ENCODE measurements at places on chromosomes 3 and 15.
A peak's percentile ranks its signal among the peaks of the same experiment; 100 is the strongest.

GRCh38 chr15:73054417-73054953, 2.2 kb downstream of the NEO1 start:
- no peak for DNase-seq
- H3K4me1 ChIP-seq: no peaks in the 10 kb centered on the region
- no peaks in the 10 kb centered on the region for H3K27me3 ChIP-seq
- no peak overlapping the region for H3K27ac ChIP-seq
- H3K36me3 ChIP-seq: no peaks in the 10 kb centered on the region

- no peaks in the 10 kb centered on the region for H3K4me1 ChIP-seq
- no peak overlapping the region for H3K4me3 ChIP-seq
- DNase-seq: no peak
- H3K27me3 ChIP-seq: no peaks in the 10 kb centered on the region
- no peak overlapping the region for H3K27ac ChIP-seq
Measured at GRCh38 chr3:72295276-72295961, 510.5 kb upstream of the PROK2 start.

- H3K36me3 ChIP-seq: no peaks in the 10 kb centered on the region
- H3K4me1 ChIP-seq: peaks cover 5% of the 10 kb centered on the region
- H3K27me3 ChIP-seq: no peaks in the 10 kb centered on the region
- no peak for DNase-seq
- H3K4me3 ChIP-seq: no peak overlapping the region
Measured at GRCh38 chr15:52682200-52682599, 3.0 kb upstream of the ATOSA start.

GRCh38 chr15:62927836-62928235, 114.7 kb upstream of the TPM1 start:
- H3K36me3 ChIP-seq: no peaks in the 10 kb centered on the region
- no peak overlapping the region for H3K27ac ChIP-seq
- H3K4me3 ChIP-seq: no peak overlapping the region
- no peak for DNase-seq
- H3K27me3 ChIP-seq: no peaks in the 10 kb centered on the region

- H3K4me3 ChIP-seq: no peak overlapping the region
- DNase-seq: no peak
- no peak overlapping the region for H3K27ac ChIP-seq
- H3K27me3 ChIP-seq: no peaks in the 10 kb centered on the region
- H3K36me3 ChIP-seq: no peaks in the 10 kb centered on the region
- H3K4me1 ChIP-seq: peaks cover 33% of the 10 kb centered on the region
Measured at GRCh38 chr3:12353796-12354525, 65.1 kb downstream of the PPARG start.

- DNase-seq: peak; percentile 81
- peaks cover 5% of the 10 kb centered on the region for H3K36me3 ChIP-seq
- H3K27me3 ChIP-seq: no peaks in the 10 kb centered on the region
Measured at GRCh38 chr15:40906991-40907802, 12.9 kb downstream of the VPS18 start.

DNA sequence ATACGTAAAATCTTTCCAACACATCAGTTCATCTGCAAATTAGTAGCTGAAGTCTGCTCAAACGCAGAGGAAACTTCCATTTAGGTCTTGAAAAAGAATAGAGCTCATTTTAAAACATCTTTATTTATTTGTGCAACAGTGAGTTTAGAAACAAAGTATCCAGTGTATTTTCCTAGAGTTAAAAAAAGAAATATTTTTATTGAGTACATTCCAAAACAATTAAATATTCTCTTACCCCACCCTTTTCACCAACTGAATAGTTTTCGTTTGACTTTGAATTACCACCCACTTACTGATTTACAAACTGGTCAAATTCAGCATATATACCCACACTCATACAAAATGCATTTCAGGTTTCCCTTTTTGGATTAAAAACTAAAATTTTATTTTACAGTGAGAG, 104.7 kb downstream of the ZBTB20 start:
- H3K36me3 ChIP-seq: no peaks in the 10 kb centered on the region
- no peak overlapping the region for H3K4me3 ChIP-seq
- no peaks in the 10 kb centered on the region for H3K27me3 ChIP-seq
- no peak overlapping the region for H3K27ac ChIP-seq
- H3K4me1 ChIP-seq: no peaks in the 10 kb centered on the region

- no peaks in the 10 kb centered on the region for H3K27me3 ChIP-seq
- DNase-seq: no peak
- no peak overlapping the region for H3K27ac ChIP-seq
- H3K4me3 ChIP-seq: no peak overlapping the region
- no peaks in the 10 kb centered on the region for H3K36me3 ChIP-seq
- peaks cover 4% of the 10 kb centered on the region for H3K4me1 ChIP-seq
Measured at GRCh38 chr3:129845956-129846355, 47.6 kb downstream of the TMCC1 start.

- no peaks in the 10 kb centered on the region for H3K4me1 ChIP-seq
- H3K4me3 ChIP-seq: no peak overlapping the region
- no peak overlapping the region for H3K27ac ChIP-seq
- no peaks in the 10 kb centered on the region for H3K36me3 ChIP-seq
- H3K27me3 ChIP-seq: no peaks in the 10 kb centered on the region
Measured at GRCh38 chr3:117097351-117097750, 387.8 kb downstream of the TUSC7 start.

DNA sequence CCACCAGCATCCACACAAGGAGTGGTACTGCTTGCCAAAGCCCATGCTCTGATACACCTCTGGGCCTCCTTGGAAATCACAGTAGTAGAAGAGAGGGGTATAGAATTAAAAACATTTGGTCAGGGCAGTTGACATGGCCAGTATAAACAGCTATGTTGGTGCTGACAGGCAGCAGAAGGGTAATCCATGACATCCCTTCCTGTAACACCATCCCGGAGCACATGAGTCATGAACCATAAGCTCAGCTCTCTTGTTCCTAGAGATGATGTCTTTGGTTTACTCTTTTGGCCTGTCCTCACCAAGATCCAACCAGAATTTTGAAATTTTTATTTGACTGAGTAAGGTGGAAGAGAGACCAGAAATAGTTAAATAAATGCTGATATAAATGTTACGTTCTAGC, 132.6 kb upstream of the CTDSPL start:
- no peak overlapping the region for H3K4me3 ChIP-seq
- no peak for DNase-seq
- H3K27ac ChIP-seq: no peak overlapping the region
- H3K36me3 ChIP-seq: no peaks in the 10 kb centered on the region

DNA sequence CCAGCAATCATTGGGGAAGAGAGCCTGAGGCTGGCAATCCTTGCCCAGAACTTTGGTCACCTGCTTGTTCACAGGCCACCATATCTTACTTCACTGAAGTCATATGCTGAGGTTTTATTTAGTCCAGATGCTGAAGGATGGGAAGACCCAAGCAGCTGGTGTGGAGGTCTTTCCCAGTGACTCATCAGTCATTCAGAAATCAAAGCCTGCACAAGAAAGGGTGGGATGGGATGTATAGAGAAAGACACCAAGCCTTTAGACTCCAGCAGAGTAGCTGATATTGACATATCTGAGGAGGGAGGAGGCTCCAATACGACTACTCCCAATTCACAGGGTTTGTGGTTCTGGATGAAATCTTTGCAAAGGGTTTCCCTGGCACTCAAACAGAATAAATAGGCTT, 13.0 kb upstream of the PHLDB2 start:
- H3K4me1 ChIP-seq: no peaks in the 10 kb centered on the region
- no peak overlapping the region for H3K4me3 ChIP-seq
- no peak for DNase-seq
- no peak overlapping the region for H3K27ac ChIP-seq
- H3K36me3 ChIP-seq: no peaks in the 10 kb centered on the region

- H3K27me3 ChIP-seq: no peaks in the 10 kb centered on the region
- H3K27ac ChIP-seq: peak overlapping the region; percentile 93
- no peaks in the 10 kb centered on the region for H3K36me3 ChIP-seq
- peak; percentile 73 for DNase-seq
- no peaks in the 10 kb centered on the region for H3K4me1 ChIP-seq
Measured at GRCh38 chr3:194487289-194488054, 670 bp upstream of the ATP13A3 start.

DNA sequence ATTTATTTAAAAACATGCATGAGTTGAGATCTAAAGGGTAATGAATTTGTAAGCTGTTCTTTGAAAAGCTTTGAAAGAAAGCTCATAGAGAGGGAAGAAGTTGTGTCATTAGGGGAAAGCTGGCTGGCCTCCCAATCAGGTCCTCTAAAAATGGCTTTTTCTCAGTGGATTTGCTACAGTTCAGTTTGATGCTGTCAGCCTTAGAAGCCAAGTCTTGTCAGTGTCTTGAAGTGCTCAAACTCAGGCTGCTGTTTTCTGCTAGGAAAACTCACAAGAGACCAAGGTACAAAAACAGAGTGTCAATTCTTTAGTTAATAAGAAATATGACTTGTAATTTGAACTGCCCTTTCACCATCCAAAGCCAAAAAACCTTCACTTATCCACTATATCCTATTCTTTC, 243.8 kb downstream of the OTOL1 start:
- H3K36me3 ChIP-seq: no peaks in the 10 kb centered on the region
- H3K4me1 ChIP-seq: no peaks in the 10 kb centered on the region
- no peak for DNase-seq
- H3K4me3 ChIP-seq: no peak overlapping the region
- H3K27ac ChIP-seq: no peak overlapping the region
- no peaks in the 10 kb centered on the region for H3K27me3 ChIP-seq

- no peaks in the 10 kb centered on the region for H3K27me3 ChIP-seq
- H3K36me3 ChIP-seq: no peaks in the 10 kb centered on the region
- DNase-seq: peak; percentile 72
- H3K4me3 ChIP-seq: no peak overlapping the region
Measured at GRCh38 chr3:194344012-194344411, 7.1 kb downstream of the CPN2 start.

- H3K27me3 ChIP-seq: no peaks in the 10 kb centered on the region
- no peaks in the 10 kb centered on the region for H3K4me1 ChIP-seq
- DNase-seq: no peak
- no peaks in the 10 kb centered on the region for H3K36me3 ChIP-seq
- H3K4me3 ChIP-seq: no peak overlapping the region
Measured at GRCh38 chr3:414063-414462, 217.5 kb downstream of the CHL1 start.

DNA sequence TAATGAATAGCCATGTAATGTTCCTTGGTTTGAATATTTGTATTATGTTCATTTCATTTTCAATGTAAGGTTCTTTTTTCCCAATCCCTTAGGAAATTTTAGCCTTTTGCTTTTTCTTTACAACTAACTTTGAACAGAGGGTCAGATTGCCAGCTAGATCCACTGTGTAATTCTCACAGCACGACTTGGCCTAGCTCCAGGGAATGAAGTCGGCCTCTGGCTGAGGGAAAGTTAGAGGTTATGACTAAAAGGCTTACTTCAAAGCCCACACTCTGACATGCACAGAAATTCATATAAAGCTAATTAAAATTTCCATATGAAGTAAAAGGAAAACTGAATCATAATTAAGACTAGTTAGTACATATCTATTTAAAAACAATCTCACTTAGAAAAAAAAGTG, 38.7 kb downstream of the ROBO1 start:
- H3K4me3 ChIP-seq: no peak overlapping the region
- no peaks in the 10 kb centered on the region for H3K36me3 ChIP-seq
- no peak overlapping the region for H3K27ac ChIP-seq
- DNase-seq: no peak
- H3K4me1 ChIP-seq: no peaks in the 10 kb centered on the region
- no peaks in the 10 kb centered on the region for H3K27me3 ChIP-seq

DNA sequence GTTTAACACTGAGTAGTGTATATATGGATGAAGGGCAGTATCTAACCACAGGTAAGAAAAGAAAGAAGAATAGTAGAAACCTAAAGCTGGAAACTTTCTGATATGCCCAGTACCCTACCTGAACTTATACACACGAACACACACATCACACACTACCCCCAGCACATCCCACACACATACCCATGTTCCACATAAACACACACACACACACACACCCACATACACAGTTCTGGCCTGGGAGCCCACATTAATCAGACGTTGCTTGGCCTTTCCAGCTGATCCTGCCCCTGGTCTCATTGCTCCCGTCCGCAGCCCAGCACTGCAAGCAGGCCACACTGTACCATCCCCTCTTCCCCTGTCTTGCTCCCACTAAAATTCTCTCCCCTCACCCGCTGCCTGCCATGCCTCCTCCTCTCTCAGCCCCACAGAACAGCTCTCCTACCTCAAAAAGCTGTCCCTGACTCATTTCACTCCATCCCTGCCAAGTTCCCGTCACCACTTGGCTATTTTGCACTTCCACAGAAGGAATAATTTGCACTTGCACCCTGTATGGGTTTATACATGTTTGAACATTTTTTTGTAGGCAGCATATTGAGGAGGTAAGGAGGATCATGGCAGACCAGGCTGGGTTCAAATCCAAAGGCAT, 185.8 kb upstream of the PPP2R3A start:
- no peaks in the 10 kb centered on the region for H3K4me1 ChIP-seq
- no peak overlapping the region for H3K4me3 ChIP-seq
- H3K27me3 ChIP-seq: no peaks in the 10 kb centered on the region
- no peak overlapping the region for H3K27ac ChIP-seq

- H3K4me1 ChIP-seq: no peaks in the 10 kb centered on the region
- no peak overlapping the region for H3K27ac ChIP-seq
- DNase-seq: no peak
- no peak overlapping the region for H3K4me3 ChIP-seq
Measured at GRCh38 chr3:50139718-50140423, 15.3 kb upstream of the SEMA3F start.

DNA sequence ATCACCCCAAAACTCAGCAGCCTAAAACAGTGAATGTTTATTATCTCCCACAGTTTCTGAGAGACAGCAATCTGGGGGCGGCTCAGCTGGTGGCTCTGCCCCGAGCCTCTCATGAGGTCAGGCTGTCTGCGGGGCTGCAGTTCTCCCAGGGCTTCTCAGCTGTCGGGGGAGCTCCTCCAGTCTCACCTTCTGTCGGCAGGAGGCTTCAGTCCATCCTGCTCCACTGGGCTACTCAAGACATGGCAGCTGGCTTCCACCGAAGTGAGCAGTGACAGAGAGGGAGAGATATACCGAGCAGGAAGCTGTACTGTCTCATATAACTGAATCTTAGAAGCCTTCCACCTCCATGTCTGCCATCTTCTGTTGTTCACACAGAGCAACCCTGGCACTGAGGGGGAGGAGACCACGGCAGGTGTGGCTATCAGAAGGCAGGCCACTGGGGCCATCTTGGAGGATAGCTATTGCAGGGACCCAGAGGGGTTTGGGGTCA, 72.8 kb upstream of the ITGA11 start:
- H3K27me3 ChIP-seq: no peaks in the 10 kb centered on the region
- no peaks in the 10 kb centered on the region for H3K4me1 ChIP-seq
- DNase-seq: no peak
- H3K4me3 ChIP-seq: no peak overlapping the region
- no peaks in the 10 kb centered on the region for H3K36me3 ChIP-seq

DNA sequence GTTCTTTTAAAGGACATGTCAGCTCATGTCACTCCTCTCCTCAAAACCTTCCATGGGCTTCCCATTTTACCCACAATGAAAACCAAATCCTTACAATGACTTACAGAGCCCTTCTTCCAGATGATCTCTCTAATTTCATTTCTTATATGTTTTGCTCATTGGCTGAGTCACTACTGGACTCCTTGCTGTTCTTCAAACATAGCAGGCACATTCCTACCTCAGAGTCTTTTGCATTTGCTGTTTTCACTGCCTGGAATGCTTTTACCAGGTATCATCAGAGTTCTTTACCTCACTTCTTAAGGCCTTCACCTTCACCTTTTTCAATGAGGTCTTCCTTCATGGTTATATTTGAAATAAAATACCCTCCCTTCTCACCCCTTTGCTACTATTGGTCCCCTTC, 57.3 kb downstream of the NECTIN3 start:
- no peaks in the 10 kb centered on the region for H3K36me3 ChIP-seq
- no peaks in the 10 kb centered on the region for H3K4me1 ChIP-seq
- H3K27ac ChIP-seq: no peak overlapping the region
